ENCODE measurements at places on chromosomes 13 and 19. TPM values are rescaled to one million over a fixed set of nuclear protein-coding genes. Genes with fewer than 3 reads are reported as not detected.

TMPRSS9 gene
- 0.63 TPM for total RNA-seq

ZNF304 gene
- 22.8 TPM for total RNA-seq

ZNF154 gene
- total RNA-seq, result 81.7 TPM

URI1 gene
- 67.9 TPM for total RNA-seq

GPC5 gene
- 8.1 TPM for total RNA-seq

ACP7 gene
- total RNA-seq, result not detected

MAB21L1 gene
- total RNA-seq, result 0.31 TPM

CPAMD8 gene
- 8.1 TPM for total RNA-seq

AXL gene
- total RNA-seq, result 7.5 TPM

PLIN5 gene
- 3.8 TPM for total RNA-seq

LPAR2 gene
- 43.8 TPM for total RNA-seq

GPR12 gene
- total RNA-seq, result 44.1 TPM

NOTCH3 gene
- total RNA-seq, result 19.4 TPM

SLC27A1 gene
- total RNA-seq, result 26.0 TPM

CEACAM1 gene
- not detected for total RNA-seq

CD70 gene
- total RNA-seq, result not detected
